T-helper 1 cell (primary cell): ENCODE measurements at places on chromosomes 4 and X.

- DNase-seq: no peak
These were observed 352.3 kb upstream of the TENM3 start for GRCh38 chr4:181890911-181891310.

DNA sequence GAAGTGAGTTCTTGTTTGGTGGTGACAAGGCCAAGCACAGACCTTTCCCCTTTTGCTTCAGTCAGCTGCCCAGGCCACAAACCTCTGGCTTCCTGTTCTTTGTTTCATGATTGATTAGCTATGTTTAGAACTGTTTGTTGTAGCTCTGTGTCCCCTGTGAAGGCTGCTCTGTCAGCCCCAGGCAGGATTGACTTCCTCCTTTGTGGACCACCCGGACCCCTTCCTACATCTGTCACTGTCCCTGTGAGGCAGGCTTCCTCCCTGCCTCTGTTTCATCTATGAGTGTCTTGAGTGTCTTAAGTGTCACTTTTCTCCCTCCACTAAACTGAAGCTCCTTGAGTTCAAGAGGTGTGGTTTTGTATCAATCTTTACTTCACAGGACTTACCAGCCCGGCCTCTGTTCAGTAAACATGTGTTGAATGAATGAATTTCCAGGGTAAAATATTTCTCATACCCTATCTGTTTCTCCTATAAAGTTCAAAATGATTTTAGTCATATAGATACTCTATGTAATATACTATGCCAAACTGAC, 83.5 kb downstream of the ZNF674 start:
- DNase-seq: no peak

GRCh38 chrX:26783512-26784225, 567.7 kb downstream of the MAGEB5 start:
- DNase-seq: peak; percentile 18

GRCh38 chr4:76969941-76970529, 20.5 kb downstream of the SEPTIN11 start:
- DNase-seq: no peak

- no peak for DNase-seq
These were observed 486 bp upstream of the CWH43 start for GRCh38 chr4:48985602-48985975.

DNA sequence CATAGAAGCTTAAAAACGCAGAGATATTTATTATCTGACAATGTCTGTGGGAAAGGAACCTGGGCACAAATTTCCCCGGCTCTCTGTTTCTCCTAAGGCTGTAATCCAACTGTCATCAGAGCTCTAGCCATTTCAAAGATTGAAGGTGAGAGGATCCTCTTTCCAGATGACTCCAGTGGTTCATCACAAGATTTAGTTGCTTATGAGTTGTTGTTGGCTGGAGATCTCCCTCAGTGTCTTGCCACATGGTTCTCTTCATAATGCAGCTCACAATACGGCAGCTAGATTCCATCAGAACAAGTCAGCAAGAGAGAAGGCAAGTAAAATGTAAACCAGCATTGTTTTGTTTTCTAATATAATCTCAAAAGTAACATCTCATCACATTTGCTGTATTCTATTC, 369.4 kb downstream of the GASK1B start:
- DNase-seq: no peak

DNA sequence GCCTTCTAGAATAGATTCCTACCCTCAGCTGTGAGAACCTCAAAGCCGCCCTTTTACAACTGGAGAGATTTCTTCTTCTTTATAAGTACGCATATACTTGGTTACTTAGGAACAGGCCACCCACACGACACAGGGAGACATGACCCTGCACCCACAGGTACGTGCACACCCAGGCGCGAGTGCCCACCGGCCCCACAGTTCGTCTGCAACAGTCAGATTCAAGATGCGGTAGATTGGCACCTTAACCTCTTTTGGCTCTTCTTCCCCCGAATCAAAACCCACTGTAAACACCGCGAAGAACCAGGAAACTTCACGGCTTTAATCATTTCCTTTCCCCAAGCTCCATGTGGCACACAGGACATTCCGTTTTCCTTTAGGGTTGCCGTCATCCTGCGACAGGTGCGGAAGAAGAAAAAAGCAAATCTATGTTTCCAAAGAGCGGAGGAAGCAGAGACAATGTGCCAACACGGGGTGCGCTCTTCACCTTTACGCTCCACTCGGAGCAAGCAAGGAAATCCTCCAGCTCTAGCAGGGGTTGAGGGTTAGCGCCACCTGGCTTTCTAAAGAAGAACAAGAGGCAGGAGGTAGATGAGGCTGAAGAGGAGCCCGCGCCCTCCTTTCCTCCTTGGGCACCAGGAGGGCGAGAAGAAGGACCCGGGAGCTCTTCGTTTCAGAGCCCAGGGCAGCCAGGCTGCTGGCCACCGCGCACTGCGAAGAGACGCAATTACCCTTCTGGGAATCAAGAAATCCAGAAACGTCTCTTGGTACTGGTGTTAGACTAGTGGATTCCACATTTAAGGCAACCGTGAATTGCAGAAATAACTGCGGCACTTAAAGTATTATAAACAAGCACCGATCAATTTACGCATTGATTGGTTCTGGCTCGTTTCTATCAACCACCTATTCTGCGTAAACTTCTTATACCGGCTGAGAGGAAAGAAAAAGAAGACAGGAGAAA, 35.7 kb downstream of the HAND2 start:
- DNase-seq: peak; percentile 35

- no peak for DNase-seq
These were observed 247.6 kb upstream of the RPS6KA3 start for GRCh38 chrX:20514358-20514757.

DNA sequence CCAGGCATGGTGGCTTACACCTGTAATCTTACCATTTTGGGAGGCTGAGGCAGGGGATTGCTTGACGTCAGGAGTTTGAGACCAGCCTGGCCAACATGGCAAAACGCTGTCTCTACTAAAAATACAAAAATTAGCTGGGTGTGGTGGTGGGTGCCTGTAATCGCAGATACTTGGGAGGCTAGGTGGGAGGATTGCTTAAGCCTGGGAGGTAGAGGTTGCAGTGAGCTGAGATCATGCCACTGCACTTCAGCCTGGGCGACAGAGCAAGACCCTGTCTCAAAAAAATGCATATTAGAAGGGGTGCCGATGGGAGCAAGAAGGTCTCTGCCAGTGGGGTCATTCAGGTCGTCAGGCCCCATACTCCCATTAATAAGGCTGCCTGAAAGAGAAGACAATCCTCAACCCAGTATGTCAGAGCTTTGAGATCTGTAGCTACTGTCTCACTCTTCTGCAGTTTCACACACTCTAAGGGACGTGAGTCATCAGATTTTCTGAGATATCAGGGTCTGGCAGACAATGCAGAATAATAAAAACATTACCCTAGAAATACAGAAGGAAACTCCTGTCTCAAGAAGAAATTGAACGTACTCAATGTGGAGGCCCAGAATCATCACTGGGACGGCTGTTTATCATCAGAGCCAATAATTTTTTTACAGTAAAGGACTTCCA, 176.7 kb upstream of the FAT1 start:
- no peak for DNase-seq

- DNase-seq: no peak
These were observed 865.3 kb downstream of the PCDH7 start for GRCh38 chr4:31585503-31585902.

DNA sequence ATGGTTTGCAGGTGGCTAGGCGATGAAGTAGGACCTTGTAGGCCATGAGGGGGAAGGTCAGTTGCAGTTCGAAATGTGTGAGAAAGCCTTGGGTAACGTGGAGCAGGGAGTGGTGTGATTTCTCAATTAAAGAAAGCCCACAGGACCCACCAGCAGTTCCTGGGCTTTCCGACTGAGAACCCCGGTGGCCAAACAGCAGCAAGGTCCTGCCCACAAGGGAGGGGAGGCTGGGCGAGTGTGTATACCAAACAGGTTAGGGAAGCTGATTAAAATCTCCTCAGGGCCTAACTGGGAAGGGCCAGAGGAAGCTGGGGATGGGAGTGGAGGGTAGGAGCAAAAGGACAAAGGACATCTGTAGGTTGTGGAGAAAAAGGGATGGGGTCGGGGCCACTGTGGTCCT, 2.4 kb downstream of the ATP6AP1 start:
- DNase-seq: no peak

DNA sequence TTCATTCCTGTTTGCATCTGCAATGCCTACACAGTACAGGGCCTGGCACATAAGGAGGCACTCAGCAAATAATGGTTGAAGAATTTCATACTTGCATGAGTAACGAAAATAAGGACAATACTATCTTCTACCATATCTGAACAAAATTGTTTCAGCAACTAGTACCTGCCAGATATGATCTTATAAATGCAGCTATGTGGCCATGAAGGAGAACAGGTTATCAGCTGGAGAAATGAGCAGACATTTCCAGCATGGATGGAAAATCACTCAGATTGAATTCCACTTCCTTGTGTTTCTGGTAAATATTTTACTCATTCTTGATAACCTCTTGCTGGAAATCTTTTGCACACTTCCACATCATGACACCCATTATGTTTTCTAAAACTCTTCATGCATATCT, 204.0 kb downstream of the ADAMTS3 start:
- DNase-seq: no peak

DNA sequence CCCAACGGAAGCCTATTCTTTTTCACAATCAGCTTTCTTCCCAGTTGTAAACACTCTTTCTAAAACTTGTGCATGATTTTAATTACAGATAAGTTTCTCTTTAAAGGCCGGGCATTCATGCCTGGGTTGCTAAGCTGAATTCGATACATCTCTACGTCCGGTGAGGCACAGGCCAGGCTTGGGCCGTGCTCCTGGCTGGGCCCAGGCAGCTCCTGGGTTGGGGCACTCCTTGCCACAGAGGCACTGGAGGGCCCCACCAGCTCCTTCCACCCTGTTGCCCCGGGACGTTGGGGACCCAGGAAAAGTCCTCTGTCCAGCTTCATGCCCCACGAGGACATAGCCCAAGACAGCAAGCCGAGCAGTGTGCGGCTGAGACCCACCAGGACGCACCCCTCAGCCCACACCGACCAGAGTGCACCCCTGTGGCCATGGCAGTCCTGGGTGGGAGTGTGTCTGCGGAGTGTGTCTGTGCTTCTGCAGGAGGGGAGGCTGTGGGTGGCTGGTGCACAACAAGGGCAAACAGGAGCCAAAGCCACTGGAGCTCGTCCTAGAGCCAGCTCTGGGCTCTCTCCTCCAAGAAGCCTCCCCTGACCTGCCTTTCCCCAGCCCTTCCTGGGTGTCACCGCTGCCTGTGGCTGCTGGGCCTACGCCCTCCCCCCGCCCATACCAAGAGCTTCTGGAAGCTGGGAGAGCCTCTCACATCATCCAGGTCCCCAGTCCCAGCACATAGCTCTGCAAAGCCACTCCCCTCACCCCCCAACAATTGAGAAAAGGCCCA, 128.0 kb upstream of the NKX1-1 start:
- no peak for DNase-seq

DNA sequence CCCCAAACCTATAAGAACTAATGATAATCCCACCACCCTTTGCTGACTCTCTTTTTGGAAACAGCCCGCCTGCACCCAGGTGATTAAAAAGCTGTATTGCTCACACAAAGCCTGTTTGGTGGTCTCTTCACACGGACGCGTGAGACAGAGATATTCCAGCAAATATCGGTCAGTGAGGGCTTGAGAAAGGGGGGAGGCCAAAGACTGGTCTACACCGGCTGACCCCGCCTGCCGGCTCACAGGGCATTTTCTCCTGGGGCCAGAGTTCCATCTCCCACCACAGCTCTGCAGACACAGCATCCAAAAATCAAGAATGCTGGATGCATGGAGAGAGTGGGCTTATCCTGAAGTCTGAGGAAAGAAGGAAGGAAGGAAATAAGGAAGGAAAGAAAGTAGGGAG, 176.0 kb downstream of the SHOX start:
- no peak for DNase-seq

DNA sequence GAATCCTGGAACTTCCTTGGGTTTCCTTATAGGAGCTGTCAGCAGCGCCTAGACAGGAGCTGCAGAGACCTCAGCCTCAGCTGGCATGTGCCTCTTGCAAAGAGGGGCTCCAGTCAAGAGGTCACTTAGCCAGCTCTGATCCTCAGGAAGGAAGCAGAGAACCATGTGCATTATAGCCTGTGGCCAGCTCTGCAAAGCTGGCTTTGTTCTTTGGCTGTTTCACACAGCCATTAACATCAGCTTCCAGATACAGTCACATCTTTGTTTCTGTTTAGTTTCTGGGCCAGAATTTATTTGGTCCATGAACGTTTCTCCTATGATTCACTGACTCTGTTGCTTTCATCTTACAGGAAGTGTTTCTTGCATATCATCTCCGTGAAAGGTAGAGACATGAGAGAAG, 92.4 kb downstream of the CC2D2A start:
- DNase-seq: no peak

GRCh38 chr4:35965300-35965699, 279.0 kb downstream of the ARAP2 start:
- DNase-seq: no peak

GRCh38 chrX:56248492-56248891, 16.3 kb downstream of the KLF8 start:
- DNase-seq: peak; percentile 8

DNA sequence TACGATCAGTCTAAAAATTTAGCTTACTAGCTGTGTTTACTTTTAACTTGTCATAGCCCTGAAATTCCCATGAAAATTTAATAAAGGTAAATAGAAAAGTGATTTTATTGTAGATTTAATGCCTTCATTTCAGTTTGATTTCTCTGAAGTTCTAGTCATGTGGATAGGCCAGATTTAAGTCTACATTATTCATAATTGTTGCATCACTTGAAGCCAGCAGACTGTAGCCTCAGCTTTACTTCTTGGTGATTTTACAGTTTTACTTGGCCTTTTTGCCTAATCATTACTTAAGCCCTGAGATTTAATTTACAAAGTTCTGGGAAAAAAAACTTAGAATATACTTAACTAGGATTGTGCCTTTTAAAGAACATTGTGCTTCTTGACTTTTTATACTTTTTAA, 73.5 kb upstream of the FHDC1 start:
- no peak for DNase-seq

GRCh38 chrX:39201305-39201990, 400.2 kb downstream of the MID1IP1 start:
- peak; percentile 52 for DNase-seq

DNA sequence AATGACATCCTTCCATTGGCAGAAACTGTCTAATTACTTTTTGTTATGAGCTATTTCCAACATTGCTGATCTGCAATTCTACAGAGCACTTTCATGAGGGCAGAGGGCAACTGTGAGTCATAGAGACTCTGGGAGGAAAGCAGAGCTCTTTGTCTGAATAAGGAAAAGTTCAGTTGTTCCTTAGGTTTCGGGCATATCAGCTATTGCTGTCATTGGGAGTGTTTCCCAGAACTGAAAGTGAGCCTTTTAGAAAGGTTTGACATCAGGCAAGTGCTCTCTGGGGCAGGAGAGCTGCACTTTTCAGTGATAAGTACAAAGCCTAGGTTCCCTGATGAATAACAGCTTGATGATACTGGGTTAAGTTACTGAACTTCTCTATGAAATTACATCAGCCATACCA, 119.2 kb upstream of the EDNRA start:
- no peak for DNase-seq

- no peak for DNase-seq
These were observed 76.7 kb downstream of the LRBA start for GRCh38 chr4:150938417-150938816.

GRCh38 chrX:150806827-150807226, 91.6 kb downstream of the CD99L2 start:
- no peak for DNase-seq
